Activated CD8-positive, alpha-beta T cell treated with anti-CD3 and anti-CD28 coated beads, Interleukin-2, amount 10 ng/mL, durations not matched to agents 7 days and 5 days (primary cell): ENCODE measurements at places on chromosomes 2 and 18.
A peak's percentile ranks its signal among the peaks of the same experiment; 100 is the strongest.

DNA sequence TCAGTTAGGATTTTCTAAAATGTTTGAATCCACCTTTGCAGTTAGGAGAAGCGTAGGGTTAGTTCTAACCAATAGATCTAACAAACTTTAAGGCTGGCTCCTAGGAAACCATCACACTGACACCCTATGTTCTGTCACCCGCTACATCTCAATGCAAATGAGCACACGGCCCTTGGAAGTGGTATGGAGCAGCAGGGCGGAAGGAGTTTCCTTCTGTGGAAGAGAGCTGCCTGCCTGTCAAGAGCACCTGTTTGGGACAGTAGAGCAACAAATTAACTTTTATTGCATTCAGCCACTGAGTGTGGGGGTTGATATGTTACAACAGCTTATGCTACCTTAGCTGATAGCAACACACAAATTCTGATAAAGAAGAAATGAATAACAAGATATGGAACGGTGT, 306.9 kb upstream of the RAB6C start:
- no peak for DNase-seq

- DNase-seq, result no peak
Observed at GRCh38 chr18:2654169-2654927, 1.2 kb upstream of the SMCHD1 start.

- DNase-seq, result no peak
Observed at GRCh38 chr2:231522418-231523180, 7.6 kb downstream of the NMUR1 start.

- no peak for DNase-seq
Observed at GRCh38 chr2:117335967-117336366, 478.5 kb upstream of the DDX18 start.

- DNase-seq, result no peak
Observed at GRCh38 chr2:99035920-99036319, 99.9 kb upstream of the CRACDL start.

- no peak for DNase-seq
Observed at GRCh38 chr18:36692921-36693332, 135.9 kb downstream of the TPGS2 start.

DNA sequence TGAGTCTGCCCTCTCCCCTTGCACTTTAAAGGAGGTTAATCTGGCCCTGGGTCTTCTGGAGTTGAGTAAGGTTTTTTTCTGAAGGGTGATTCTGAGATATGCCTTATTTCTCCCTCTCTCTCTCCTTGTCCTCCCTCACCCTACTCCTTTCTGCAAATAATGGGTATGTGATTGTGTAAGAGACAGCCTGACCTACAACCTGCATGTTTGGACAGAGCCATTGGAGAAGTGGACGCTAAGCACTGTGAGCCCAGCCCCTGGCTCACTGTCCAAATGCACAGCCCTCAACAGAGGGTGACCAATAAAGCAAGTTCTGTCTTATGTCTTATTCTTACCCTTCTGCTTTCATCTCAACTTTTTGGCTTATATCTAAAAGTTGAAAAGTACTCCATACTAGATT, 71.5 kb downstream of the SPP2 start:
- DNase-seq, result no peak

GRCh38 chr2:121435790-121436189, 94.9 kb upstream of the RNU4ATAC start:
- no peak for DNase-seq

- no peak for DNase-seq
Observed at GRCh38 chr2:110755491-110756078, 23.2 kb downstream of the ACOXL start.

DNA sequence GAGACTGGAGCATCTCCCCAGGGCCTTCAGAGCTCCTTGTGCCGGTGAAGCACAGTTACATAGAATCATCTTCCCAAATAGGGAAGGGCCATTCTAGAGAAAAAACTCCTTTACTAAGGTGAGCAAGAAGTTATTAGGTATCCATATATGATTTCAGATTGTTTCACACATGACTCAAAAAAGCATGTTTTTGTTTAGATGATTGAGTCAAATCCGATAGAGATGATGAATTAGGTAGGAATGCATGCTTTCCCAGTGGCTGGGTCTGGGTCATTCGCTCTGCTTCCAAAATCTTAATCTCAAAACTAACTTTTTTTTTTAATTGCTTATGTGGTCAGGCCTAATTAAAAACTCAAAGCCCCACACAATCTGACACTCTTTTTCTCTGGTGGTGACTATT, 3.8 kb downstream of the NT5C1B start:
- DNase-seq, result no peak

GRCh38 chr2:100592226-100592625, 29.4 kb downstream of the PDCL3 start:
- DNase-seq, result no peak

DNA sequence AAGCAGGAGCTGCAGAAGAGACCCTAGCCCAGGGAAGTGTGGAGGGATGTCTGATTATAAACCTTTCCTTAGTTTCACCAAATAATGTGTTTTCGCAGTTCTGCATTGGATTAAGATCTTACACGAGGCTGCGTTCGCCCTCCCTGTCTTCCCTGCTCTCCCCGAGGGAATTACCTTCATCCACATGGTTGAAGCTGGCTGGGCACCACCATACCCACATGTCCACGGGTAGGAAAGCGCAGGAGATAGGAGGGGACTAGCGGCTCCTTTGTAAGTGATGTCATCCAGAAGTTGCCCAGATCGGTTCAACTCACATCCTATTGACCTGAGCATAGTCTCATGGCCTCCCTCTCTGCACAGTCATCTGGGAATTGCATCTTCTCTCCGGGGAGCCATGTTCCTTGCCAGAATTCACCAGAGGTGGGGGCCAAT, 1.1 kb downstream of the TTL start:
- DNase-seq, result no peak

DNA sequence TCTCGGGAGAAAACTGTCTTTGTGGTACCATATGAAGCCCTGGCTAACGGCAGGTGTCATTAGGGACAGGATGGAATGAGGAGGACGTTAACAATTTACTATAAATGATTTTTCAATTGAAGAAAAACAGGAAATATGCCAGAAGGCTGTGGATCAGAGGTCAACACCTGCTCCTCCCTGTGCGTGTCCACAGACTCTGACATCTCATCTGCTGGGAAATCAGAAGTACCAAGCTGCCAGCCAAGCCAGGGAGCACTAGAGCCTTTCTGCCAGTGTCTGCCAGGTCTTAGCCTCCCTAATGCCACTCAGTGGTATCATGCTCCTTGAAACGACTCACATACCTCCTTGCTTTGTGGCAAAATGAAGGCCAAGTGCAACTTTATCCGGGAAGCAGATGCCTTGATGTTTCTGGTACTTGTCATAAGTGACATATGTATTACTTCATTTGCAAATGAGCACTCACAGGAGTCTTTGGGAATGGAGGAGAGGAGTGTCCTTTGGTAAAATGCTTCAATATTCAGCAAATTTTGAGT, 541.1 kb downstream of the SATB2 start:
- no peak for DNase-seq

DNA sequence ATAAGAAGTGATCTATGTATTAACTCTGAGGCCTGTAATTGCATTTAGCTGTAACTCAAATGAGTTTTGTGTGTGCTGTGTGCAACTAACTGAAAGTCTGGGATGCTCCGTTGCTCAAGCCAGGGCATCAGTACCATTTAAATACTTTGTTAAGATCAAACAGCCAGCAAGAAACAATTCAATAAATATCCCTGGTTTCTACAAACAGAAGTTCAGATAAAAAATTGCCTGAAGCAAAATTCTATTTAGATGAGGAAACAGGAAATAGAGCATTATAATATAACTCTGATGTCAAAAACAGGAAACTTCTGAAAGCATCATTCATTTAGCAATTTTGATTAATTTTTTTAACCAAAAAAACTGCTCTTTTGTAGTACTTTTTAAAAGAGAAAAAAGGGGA, 18.9 kb upstream of the SLC38A11 start:
- DNase-seq, result no peak

- DNase-seq, result no peak
Observed at GRCh38 chr2:223306371-223306770, 254.4 kb downstream of the KCNE4 start.

GRCh38 chr2:146633159-146633558, 1211.7 kb upstream of the ACVR2A start:
- DNase-seq, result no peak

GRCh38 chr2:26139269-26140183, 33.4 kb upstream of the GAREM2 start:
- DNase-seq, result no peak

- no peak for DNase-seq
Observed at GRCh38 chr2:229610872-229611271, 103.5 kb downstream of the DNER start.

GRCh38 chr2:70283500-70284191, 9.9 kb downstream of the SNRPG start:
- no peak for DNase-seq

DNA sequence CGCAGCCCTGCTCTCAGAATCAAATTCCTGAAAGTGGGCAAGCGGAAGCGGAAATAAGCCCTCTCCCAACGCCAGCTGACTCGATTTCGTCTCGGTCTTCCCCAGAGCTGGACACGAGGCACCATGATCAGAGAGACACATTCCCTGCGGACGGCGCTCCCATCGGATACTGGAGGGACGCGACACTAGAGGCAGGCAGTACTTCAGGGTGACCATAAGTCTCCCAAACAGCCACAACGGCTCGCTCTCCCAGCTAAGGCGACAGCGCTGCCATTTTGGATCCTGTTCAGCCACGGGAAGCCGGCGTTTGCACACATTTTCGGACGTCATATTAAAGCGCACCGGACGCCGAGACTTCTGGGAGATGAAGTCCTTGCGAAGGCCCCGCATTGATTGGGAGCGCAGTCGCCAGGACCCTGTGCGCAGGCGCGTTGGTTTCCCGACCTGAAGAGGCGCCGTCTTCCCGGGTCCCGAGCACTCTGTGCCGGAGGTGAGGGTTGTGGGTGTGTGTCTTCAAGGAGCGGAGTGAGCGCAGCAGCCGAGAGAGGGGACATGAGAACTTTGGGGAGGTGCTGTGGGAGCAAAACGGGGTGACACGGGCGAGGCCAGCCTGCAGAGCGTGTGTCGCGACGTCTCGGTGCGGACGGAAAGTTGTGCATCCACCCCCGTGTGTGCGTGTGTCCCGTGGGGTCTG, at the start of gene ZNF2:
ZNF2 (plus strand) TSS at position 439 of the 694 bp plus-strand sequence. CDS start 10,418 bp downstream, outside the sequence.
- peak; percentile 98 for DNase-seq

DNA sequence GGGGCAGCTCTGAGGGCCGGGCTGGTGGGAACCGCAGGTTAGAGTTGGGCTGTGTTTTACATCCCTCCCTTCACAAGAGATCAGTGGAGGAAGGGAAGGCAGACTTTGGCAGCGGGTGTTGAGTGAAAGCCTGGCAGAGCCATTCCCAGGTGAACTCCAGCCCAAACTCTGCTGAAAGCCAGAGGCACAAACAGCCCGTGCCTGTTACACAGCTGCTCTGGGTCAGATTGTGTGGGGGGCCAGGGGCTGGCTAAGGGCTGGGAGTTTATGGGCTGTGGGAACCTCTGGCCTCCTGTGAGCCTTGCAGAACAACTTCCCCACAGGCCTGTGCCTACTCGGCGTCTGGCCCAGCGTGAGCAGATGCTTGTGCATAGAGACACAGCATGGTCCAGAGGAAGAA, 286.8 kb downstream of the CLIP4 start:
- DNase-seq, result no peak

- no peak for DNase-seq
Observed at GRCh38 chr2:99771681-99772333, 282.0 kb upstream of the REV1 start.

DNA sequence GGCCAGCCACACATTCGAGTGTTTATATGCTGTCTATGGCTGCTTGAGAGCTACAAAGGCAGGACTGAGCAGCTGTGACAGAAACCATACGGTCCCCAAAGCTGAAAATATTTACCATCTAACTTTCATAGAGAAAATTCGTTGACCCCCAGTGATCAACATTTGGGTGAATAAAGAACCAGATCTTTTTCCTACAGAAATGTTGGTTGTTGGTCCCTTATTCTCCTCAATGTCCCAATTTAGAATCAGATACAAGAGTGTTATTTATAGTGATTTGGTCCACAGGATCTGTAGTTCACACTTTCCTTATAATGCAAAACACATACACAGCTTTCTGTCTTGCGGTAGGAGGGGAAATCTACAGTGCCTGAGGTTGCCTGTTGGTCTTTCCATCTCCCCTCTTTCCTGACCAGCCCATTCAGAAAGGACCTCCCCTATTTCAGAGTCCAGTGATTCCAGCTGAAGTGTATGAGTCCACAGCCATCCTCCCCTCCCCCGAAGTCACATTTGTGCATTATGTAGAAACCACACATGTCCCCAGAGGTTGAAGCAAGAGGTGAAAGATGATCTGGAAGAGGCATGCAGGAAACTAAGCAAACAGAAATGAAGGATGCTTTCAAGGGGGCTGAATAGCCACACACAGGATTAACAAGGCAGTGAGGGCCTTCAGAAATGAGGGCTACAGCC, 61.9 kb downstream of the SPRED2 start:
- DNase-seq, result no peak

DNA sequence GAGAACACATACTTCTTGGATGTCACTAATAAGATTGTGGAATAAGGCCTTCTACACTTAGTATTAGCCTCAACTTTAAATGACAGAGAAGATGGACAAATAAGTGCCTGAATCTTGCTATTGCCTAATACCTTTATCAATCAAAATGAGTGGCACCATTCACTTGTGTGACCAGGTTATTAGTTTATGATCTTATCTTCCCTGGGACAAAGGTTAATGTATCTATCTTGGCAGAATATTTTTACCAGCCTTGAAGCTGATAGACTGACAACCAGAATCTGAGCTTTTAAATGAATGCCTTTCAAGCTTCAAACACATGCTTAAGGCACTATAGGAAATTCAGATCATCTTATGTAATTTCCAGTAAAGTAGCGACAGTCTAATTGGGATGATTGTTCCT, 202.9 kb downstream of the CCDC85A start:
- DNase-seq, result no peak

DNA sequence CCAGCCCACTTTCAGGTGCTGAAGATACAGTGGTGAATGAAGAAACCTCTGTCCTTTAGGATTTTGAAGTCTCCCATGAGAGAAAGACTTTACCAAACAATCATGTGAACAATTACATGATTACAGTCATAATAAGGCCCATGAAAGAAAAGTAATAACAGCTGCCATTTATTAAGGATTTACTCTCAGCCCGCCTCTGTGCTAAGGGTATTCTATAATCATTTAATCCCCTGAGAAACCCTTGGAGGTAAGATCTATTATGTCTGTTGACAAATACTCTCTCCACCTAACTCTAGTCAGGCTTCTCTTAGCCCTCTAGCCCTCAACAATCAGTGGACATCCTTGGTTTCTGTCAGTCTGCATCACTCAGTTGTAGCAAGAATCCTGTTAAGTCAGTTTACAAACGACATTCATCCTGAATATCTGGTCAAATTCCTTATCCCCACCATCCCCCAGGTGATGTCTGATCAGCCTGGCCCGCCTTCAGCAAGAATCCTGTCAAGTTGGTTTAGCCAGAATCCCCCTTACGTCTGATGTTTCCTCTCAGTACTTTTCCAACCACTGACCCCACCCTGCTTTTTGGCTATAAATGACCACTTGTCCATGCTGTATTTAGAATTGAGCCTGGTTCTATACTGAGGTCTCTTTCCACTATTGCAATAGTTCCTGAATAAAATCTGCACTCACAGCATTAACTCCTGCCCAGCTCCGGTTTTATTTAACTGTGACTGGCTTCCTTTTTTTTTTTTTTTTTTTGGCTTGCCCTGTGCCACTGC, 12.2 kb upstream of the SOCS6 start:
- DNase-seq, result no peak
